Glutamatergic neuron (in vitro differentiated cells): ENCODE measurements at places on chromosomes 3 and 15. TPM values are rescaled to one million over a fixed set of nuclear protein-coding genes. Genes with fewer than 3 reads are reported as not detected.

SLC30A4 gene
- 0.34 TPM for total RNA-seq

DNA sequence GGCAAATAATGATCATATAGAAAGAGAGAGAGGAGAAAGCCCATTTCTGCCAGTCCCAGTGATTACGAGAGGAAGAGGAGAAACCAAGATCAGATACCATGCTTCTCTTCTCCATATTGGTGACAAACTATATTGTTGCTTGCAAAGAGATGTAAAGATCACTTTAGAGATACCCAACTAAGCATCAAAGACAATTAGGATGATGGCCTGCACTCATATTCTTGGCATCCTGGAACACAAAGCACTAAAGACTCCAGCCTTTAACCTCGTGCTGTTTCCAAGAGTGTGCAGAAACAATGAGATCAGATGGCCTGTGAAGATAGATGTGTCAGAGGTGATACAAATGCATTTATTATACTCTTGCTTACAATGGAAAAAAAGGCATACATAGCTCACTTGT, 170.7 kb upstream of the TP63 start:
- no peak for DNase-seq

DNA sequence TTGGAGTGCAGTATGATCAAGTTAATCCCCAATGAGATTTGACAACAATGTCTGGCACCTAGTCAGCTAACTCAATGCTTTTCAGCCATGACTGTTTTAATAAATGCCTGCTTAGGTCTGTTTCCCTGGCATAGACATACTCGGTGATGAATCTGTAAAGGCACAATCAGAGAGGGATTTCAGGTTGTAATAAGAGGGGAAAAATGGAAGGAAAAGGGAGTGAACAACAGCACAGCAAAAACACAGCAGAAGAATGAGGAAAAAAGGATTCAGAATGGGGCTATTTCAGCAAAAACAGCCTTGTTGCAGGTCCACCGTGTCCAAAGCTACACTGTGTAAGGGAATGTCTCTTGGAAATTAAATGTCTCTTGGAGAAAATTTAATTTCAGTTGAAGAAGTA, 19.3 kb upstream of the CHD2 start:
- no peak for DNase-seq

GRCh38 chr3:73674280-73674679, 49.5 kb upstream of the PDZRN3 start:
- DNase-seq: no peak

DNA sequence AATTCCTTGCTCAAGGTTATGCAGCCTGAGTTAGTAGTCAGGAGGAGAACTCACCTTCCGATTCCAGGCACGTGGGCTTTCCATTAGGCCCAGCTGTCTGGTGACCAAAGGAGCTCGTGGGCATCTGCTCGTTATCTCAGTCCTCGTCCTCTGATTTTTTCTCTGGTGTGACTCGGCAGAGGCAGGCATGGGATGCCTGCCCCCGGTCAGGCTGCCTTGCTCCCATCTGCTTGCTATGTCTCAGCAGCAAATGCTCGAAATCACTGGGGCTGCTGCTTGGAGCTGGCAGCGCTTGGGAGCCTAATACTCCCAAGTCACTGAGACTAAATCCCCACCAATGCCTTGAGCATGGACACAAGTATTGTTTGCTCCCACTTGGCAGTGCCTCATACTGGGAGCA, 84.5 kb upstream of the NMNAT3 start:
- DNase-seq: peak; percentile 55
